Pancreas (tissue), 10 donors: ENCODE measurements at places on chromosomes 11 and 22. TPM values are rescaled to one million over a fixed set of nuclear protein-coding genes. Genes with fewer than 3 reads are reported as not detected.
A peak's percentile ranks its signal among the peaks of the same experiment; 100 is the strongest.

The C11orf86 gene
- 0.07 TPM for polyA plus RNA-seq

The ASRGL1 gene
- polyA plus RNA-seq, result 8.1 TPM

The C1QTNF4 gene
- 3.6 TPM for polyA plus RNA-seq

The OR9G1 gene
- polyA plus RNA-seq, result not detected

The PANX1 gene
- polyA plus RNA-seq, result 2.2 TPM

The MOV10L1 gene
- polyA plus RNA-seq, result 0.80 TPM

The MOGAT2 gene
- polyA plus RNA-seq, result 0.09 TPM

The TRPC6 gene
- polyA plus RNA-seq, result 0.56 TPM

- no peaks in the 10 kb centered on the region for H3K27me3 ChIP-seq
- H3K27ac ChIP-seq, result no peak overlapping the region
- H3K4me3 ChIP-seq, result no peak overlapping the region
- no peaks in the 10 kb centered on the region for H3K36me3 ChIP-seq
- peaks cover 11% of the 10 kb centered on the region for H3K4me1 ChIP-seq
Measured at GRCh38 chr11:119700536-119701346, 28.3 kb downstream of the NECTIN1 start.

- H3K36me3 ChIP-seq, result no peaks in the 10 kb centered on the region
- H3K4me3 ChIP-seq, result no peak overlapping the region
- H3K27me3 ChIP-seq, result no peaks in the 10 kb centered on the region
- no peak for DNase-seq
- H3K27ac ChIP-seq, result no peak overlapping the region
Measured at GRCh38 chr22:22432479-22432878, 76.1 kb downstream of the ZNF280B start.

GRCh38 chr11:25183411-25183810 is 686.6 kb downstream of the LUZP2 start:
- H3K4me1 ChIP-seq, result no peaks in the 10 kb centered on the region
- no peaks in the 10 kb centered on the region for H3K27me3 ChIP-seq
- DNase-seq, result no peak
- no peak overlapping the region for H3K4me3 ChIP-seq
- no peaks in the 10 kb centered on the region for H3K36me3 ChIP-seq
- no peak overlapping the region for H3K27ac ChIP-seq

- H3K27ac ChIP-seq, result no peak overlapping the region
Measured at GRCh38 chr11:445765-446588, 4.1 kb upstream of the PTDSS2 start.

- no peak for DNase-seq
- H3K27ac ChIP-seq, result no peak overlapping the region
- H3K4me3 ChIP-seq, result no peak overlapping the region
- H3K4me1 ChIP-seq, result no peaks in the 10 kb centered on the region
- H3K36me3 ChIP-seq, result no peaks in the 10 kb centered on the region
- no peaks in the 10 kb centered on the region for H3K27me3 ChIP-seq
Measured at GRCh38 chr22:50376085-50376651, 33.0 kb downstream of the PPP6R2 start.

- no peaks in the 10 kb centered on the region for H3K27me3 ChIP-seq
- H3K4me1 ChIP-seq, result no peaks in the 10 kb centered on the region
- DNase-seq, result no peak
- H3K4me3 ChIP-seq, result no peak overlapping the region
Measured at GRCh38 chr11:60718524-60719316, 5.8 kb upstream of the MS4A18 start.

- no peak for DNase-seq
- H3K4me3 ChIP-seq, result no peak overlapping the region
- H3K36me3 ChIP-seq, result no peaks in the 10 kb centered on the region
- no peaks in the 10 kb centered on the region for H3K27me3 ChIP-seq
- H3K27ac ChIP-seq, result no peak overlapping the region
- no peaks in the 10 kb centered on the region for H3K4me1 ChIP-seq
Measured at GRCh38 chr11:47856186-47856585, 8.0 kb upstream of the NUP160 start.

DNA sequence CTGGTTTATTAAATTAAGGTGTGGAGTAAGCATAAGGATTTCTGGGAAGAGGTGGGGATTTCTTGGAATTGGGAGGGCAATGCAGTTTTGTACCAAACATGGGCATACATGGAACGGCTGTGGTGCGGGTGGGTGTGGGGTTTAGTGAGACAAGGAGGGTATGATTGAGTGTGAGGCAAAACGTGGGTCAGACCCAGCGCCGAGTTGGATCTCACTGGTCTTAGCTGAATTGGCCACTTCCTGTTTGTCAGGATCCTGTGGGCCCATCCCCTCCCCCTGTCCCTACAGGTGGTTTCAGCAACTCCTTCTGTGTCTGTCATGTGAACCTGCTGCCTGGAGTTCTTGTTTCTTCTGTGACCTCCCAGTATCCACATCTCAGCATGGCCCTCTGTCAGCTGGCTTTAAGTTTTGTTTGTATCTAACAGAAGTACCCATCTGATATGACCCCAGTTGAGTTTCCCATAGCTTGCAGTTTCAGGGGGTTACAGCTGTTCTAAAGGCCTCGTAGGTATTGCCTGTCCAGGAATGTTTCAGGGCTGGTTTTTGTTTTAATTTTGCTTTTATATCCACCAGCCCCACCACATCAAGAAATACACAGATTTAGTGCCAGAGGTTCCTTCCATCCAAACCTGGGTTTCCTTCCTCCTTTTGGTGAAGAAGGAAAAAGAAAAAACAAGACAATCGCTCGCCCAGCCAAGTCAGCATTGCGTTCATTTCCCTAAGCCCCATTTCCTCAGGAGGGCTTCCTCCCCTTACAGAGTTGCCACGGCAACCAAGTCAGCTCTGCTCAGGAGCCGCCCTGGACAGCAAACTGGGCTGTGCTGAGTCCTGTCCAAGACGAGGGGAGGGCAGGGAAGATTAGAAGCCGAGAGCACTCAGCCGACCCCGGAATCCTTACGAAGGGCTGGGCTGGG is 6.0 kb downstream of the APOL1 start:
- H3K36me3 ChIP-seq, result no peaks in the 10 kb centered on the region
- no peak overlapping the region for H3K4me3 ChIP-seq
- no peaks in the 10 kb centered on the region for H3K4me1 ChIP-seq
- H3K27me3 ChIP-seq, result no peaks in the 10 kb centered on the region

- no peak overlapping the region for H3K27ac ChIP-seq
- H3K4me1 ChIP-seq, result no peaks in the 10 kb centered on the region
- DNase-seq, result no peak
- no peaks in the 10 kb centered on the region for H3K27me3 ChIP-seq
- no peak overlapping the region for H3K4me3 ChIP-seq
Measured at GRCh38 chr11:4891996-4892640, 10.4 kb downstream of the OR51T1 start.

GRCh38 chr22:37557321-37558001 is 2.8 kb upstream of the CDC42EP1 start:
- peak overlapping the region; percentile 60 for H3K27ac ChIP-seq
- no peaks in the 10 kb centered on the region for H3K36me3 ChIP-seq
- peak; percentile 64 for DNase-seq
- H3K27me3 ChIP-seq, result no peaks in the 10 kb centered on the region
- H3K4me1 ChIP-seq, result peaks cover 34% of the 10 kb centered on the region
- H3K4me3 ChIP-seq, result no peak overlapping the region

DNA sequence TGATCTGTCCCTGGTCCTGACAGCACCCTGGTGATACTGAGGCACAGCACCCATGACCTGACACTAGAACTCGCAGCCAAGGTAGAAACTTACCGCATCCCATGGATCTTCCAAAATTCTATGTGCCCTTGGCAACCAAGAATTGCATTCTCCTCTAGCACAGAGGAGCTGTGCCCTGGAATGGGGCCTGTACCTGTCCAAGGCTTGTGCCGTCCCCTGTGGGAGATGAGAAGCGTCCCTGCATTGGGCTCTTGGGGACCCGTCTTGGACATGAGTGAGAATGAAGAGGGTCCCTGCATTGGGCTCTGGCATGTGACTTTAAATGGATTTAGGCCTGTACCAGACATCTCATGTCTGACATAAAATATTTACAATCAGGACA is 67.1 kb downstream of the GGTLC2 start:
- H3K4me3 ChIP-seq, result no peak overlapping the region
- H3K36me3 ChIP-seq, result no peaks in the 10 kb centered on the region
- H3K27me3 ChIP-seq, result no peaks in the 10 kb centered on the region
- H3K4me1 ChIP-seq, result peaks cover 4% of the 10 kb centered on the region
- DNase-seq, result no peak

DNA sequence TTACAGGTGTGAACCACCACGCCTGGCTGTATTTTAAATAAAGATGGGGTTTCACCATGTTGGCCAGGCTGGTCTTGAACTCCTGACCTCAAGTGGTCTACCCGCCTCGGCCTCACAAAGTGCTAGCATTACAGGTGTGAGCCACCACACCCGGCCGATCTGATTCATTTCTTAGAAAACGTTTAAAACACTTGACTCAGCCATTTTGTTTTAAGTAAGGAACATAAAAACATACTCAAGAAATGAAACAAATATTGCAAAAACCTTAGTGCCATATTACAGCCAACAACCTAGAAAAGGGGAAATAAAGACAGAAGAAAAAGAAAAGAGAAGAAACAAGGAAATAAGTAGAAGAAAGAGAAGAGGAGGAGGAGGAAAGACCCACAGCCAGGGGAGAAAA is 17.4 kb downstream of the LRFN4 start:
- no peaks in the 10 kb centered on the region for H3K4me1 ChIP-seq
- H3K36me3 ChIP-seq, result no peaks in the 10 kb centered on the region
- H3K27me3 ChIP-seq, result no peaks in the 10 kb centered on the region
- H3K4me3 ChIP-seq, result no peak overlapping the region

DNA sequence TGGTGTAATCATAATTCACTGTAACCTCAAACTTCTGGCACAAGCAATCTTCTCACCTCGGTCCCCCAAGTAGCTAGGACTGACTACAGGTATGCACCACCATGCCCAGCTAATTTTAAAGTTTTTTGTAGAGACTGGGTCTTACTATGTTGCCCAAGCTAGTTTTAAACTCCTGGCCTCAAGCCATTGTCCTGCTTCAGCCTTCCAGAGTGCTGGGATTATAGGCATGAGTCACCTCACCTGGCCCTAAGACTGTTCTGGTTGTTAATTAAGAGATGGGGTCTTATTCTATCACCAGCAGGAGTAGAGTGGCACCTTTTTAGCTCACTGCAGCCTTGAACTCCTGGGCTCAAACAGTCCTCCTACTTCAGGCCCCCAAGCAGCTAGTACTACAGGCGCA is 52.0 kb upstream of the DEPDC7 start:
- no peak for DNase-seq
- H3K4me3 ChIP-seq, result no peak overlapping the region
- peaks cover 4% of the 10 kb centered on the region for H3K4me1 ChIP-seq
- H3K36me3 ChIP-seq, result no peaks in the 10 kb centered on the region
- no peaks in the 10 kb centered on the region for H3K27me3 ChIP-seq
- H3K27ac ChIP-seq, result no peak overlapping the region

DNA sequence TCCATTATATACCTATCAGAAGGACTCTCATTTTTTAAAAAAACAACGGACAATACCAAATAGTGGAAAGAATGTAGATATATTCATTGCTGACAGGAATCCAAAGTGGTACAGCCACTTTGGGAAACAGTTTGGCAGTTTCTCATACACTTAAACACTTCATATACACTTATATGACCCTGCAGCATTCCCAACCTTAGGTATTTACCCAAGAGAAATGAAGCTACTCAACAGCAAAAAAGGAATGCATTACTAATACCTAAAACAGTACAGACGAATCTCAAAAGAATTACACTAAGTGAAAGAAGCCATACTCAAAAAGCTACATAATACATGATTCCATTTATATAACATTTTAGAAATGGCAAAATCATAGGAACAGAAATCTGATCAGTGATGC is 51.5 kb downstream of the RBFOX2 start:
- H3K27ac ChIP-seq, result no peak overlapping the region
- no peak for DNase-seq
- H3K4me3 ChIP-seq, result no peak overlapping the region
- H3K36me3 ChIP-seq, result no peaks in the 10 kb centered on the region

- H3K27me3 ChIP-seq, result no peaks in the 10 kb centered on the region
- no peak overlapping the region for H3K27ac ChIP-seq
- peaks cover 40% of the 10 kb centered on the region for H3K36me3 ChIP-seq
- no peak overlapping the region for H3K4me3 ChIP-seq
- no peak for DNase-seq
Measured at GRCh38 chr11:68929706-68930570, 26.2 kb downstream of the IGHMBP2 start.

GRCh38 chr11:133811850-133812685 is 33.2 kb downstream of the SPATA19 start:
- no peak for DNase-seq
- no peaks in the 10 kb centered on the region for H3K4me1 ChIP-seq

GRCh38 chr22:27668828-27669797 is 132.4 kb downstream of the MN1 start:
- no peaks in the 10 kb centered on the region for H3K27me3 ChIP-seq
- DNase-seq, result no peak
- H3K4me1 ChIP-seq, result peaks cover 5% of the 10 kb centered on the region
- no peak overlapping the region for H3K4me3 ChIP-seq
- no peaks in the 10 kb centered on the region for H3K36me3 ChIP-seq
- H3K27ac ChIP-seq, result no peak overlapping the region

- no peak for DNase-seq
- H3K4me3 ChIP-seq, result no peak overlapping the region
- no peaks in the 10 kb centered on the region for H3K4me1 ChIP-seq
- H3K36me3 ChIP-seq, result no peaks in the 10 kb centered on the region
- H3K27ac ChIP-seq, result no peak overlapping the region
- no peaks in the 10 kb centered on the region for H3K27me3 ChIP-seq
Measured at GRCh38 chr11:111554532-111554931, 14.0 kb downstream of the LAYN start.

GRCh38 chr22:40535642-40536041 is 100.9 kb downstream of the MRTFA start:
- peaks cover 20% of the 10 kb centered on the region for H3K4me1 ChIP-seq
- no peak for DNase-seq
- H3K27me3 ChIP-seq, result no peaks in the 10 kb centered on the region
- no peaks in the 10 kb centered on the region for H3K36me3 ChIP-seq
- H3K27ac ChIP-seq, result no peak overlapping the region
- H3K4me3 ChIP-seq, result no peak overlapping the region
